ENCODE measurements at places on chromosomes 11 and 22.
A peak's percentile ranks its signal among the peaks of the same experiment; 100 is the strongest.

DNA sequence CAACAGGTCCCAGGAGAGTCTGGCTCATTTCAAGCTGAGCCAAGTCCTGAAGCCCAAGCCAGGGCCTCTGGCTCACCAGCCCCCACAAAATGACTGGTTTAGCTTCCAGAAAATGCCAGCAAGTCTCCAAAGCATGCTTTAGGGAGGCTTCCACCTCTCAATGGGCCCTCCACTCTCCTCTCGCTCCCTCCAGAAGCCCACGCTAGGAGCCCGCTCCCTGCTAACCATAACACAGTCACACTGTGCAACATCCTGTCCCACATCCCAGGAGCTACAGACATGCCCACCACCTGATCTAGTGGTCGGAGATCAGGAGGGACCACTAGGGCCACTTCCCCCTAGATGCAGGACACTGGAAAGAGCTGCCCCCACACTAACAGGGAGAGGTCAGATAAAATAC is 6.9 kb downstream of the SULT4A1 start:
- no peak for DNase-seq

DNA sequence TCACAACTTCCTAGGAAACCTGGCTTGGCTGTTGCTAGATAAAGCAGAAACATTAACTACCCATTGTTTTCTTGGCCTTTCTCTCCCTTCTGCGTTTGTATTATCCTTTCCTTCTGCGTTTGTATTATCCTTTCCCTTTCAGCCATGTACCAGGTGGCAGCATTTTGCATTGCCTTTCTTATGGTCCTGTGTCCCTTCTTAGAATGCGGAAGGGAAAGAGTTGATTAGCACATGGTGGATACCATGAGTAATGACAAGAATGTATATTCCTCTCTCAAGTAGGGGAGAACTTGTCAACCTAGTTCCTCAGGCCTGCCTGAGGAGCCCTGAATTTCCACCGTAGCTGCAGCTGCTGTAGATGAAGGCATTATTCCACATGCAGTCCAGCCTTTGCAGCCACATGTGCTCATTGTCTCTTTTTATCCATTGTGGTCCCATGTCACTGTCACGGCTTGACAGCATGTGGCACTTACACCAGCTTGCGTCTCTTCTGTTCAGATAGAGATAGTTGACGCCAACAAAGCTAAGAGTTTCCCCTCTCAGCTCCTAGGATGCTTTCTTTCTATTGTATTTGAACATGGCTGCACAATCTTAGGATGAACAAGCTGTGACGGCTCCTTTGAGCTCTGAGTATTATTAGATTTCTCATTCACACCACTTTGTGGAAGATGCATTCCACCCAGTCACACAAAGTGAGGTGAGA is 44.8 kb downstream of the SLN start:
- DNase-seq: no peak

DNA sequence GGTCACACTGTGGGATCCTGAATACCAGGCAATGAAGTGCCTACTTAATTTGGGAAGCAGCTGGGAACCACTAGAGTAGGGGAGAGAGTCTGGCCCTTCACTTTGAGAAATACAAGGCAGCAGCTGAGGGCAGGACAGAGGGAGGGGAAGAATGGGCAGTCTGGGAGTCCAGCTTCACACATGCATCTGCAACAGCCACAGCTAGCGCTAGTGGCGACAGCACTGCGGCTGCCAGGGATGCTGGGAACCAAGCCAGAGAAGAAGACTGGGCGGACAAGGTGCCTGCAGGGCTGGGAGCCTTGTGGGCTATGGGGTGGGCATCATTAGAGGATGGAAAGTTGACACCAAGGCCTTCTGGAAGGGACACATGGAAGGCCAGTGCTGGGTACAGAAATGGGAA is 15.8 kb downstream of the SCUBE2 start:
- no peak for DNase-seq

DNA sequence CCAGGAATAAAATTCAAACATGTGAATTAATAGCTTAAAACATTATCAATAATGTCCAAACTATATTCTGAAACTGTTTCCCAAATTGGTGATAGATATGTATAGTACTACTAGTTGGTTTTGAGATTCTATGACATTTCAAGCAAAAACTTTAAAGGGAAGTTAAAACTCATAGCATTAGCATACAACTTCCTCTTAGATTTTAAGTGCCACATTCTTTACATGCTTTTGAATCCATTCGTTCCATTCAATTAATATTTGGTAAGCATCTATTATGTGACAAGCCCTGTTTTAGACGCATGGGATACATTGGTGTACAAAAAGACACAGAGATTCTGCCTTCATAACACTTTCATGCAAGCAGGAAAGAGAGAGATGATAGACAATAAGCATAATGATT is 8.9 kb downstream of the PATL1 start:
- DNase-seq: no peak

DNA sequence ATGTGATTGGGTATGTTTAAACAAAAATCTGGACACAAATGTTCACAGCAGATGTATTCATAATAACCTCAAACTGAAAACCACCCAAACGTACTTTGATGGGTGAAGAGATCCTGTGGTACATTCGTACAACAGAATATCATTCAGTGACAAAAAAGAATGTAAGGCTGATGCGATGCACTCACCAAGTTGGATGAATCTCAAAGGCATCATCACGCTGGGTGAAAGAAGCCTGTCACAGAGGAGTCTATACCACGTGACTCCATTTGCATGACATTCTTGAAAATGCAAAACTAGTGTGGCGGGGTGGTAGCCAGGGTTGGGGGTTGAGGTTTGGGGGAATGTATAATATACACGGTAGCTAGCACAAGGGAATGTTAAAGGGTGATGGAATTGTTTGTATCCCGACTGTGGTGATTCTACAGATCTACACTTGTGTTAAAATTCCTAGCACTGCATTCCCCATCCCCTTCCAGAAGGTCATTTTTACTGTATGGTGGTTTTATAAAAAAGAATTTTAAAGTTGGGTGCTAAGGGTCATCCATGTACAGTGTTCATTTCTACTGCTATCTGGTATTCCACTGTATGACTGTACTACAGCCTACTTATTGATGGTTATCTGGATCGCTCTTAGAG is 35.0 kb upstream of the SLC25A1 start:
- DNase-seq: no peak

DNA sequence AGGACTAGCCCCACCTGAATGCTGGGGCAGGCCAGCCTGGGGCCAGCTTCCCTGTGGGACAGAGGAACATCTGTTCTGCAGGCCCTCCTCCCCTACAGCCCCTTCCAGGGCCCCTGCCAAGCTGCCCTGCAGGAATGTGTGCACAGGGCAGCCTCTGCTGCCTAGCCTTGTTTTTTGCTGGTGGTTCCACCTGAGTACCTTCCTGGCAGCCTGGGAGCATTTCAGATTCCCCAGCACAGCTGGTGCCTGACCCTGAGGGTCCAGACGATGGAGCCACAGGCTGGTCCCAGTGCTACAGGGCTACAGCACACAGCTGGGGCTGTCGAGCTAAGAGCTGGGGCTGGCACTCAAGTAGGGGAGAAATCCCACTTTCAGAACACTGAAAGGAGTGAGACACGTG is 22.3 kb upstream of the GPR83 start:
- no peak for DNase-seq

- no peak for DNase-seq
Measured at GRCh38 chr11:7630002-7630401, 43.3 kb downstream of the CYB5R2 start.

DNA sequence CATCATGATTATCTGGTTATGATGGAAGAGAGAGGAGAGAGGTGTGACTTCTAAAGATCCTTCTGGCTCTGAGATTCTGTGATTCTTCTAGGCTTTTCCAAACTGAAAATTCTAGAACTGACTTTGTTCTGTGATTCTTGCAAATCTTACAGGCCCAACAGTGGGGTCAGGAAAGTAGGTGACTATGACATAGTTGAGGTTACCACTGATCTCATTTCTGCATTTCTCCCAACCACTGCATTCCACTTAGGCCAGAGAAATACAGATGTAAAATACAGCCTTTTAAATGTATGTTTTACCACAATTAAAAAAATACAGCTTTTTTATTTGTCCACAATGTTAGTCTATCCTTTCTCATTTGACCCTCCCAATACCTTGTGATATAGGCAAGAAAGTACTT is 83.7 kb downstream of the STIM1 start:
- DNase-seq: no peak

GRCh38 chr11:83764643-83765042 is 478.5 kb upstream of the CCDC90B start:
- DNase-seq: no peak

- DNase-seq: no peak
Measured at GRCh38 chr22:41286639-41287091, 678 bp upstream of the RANGAP1 start.

DNA sequence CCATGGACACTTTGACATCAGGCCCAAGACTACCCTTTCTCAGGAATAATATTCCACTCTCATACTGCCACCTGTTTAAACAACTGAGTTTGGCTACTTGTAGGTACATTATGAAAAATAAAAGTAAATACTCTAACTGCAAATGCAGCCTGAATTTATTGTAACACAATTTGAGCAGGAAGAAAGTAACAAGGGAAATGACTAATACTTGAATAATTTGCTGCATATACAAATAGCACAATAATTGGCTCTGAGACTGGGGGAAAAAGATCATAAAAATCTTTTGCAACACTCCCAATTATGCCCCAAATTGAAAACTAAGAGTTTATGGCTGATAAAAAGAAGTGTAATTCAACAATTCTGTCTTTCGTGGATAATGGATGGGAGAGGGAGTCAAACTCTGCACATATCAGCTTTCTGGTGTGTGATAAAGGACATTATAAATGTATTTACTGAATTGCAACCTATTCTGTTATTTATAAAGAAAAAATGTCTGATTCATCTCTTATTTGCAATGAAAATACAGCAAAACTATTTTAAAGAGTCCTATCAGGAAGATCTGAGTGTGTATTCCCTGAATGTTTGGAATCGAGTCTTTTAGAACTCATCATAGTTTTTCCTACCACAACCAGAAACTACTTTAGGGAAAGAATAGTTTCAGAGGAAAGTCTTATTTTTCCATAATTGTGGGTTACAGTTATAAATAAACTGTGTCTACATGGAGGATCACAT is 359.0 kb downstream of the JRKL start:
- no peak for DNase-seq

GRCh38 chr11:107040433-107041087 is 22.3 kb upstream of the GUCY1A2 start:
- DNase-seq: no peak

- DNase-seq: no peak
Measured at GRCh38 chr11:100550912-100551632, 136.0 kb upstream of the ARHGAP42 start.

DNA sequence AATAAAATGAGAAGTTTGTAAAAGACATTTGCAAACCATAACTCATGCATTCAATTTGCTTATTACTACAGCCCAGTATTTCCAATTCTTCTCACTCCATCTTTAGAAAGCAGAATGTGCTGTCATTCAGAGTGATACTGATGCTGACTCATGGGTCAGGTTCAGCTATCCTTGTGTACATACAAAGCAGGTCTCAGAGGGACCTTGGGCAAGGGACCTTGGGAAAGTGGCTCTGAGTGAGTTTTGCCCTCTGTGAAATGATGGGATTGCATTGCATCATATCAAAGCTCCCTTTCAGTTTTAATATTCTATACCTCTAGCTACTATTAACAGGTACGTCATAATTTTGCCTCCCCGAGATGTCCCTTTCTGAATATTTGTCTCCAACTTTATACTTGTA is 848.7 kb downstream of the OPCML start:
- DNase-seq: no peak

GRCh38 chr11:76694664-76695063 is 24.1 kb upstream of the LRRC32 start:
- DNase-seq: no peak

GRCh38 chr22:39446239-39446721 is 10.5 kb upstream of the MGAT3 start:
- DNase-seq: no peak

DNA sequence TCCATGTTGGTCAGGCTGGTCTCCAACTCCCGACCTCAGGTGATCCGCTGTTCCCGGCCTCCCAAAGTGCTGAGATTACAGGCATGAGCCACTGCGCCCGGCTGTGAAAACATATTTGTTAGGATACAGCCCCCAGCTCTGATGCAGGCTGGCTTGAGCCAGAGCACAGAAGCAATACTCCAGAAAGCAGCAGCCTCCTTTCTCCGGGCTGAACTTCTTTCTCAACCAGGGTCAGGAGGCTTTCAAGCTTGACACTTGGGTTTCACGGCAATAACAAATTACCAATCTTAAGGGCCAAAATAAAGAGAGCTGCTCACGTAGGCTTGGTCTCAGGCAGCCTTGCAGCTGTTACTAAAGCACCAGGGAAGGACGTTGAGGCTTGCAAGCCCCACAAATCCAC is 10.8 kb upstream of the CECR2 start:
- no peak for DNase-seq

GRCh38 chr11:44698252-44698912 is 28.4 kb upstream of the TSPAN18 start:
- no peak for DNase-seq

DNA sequence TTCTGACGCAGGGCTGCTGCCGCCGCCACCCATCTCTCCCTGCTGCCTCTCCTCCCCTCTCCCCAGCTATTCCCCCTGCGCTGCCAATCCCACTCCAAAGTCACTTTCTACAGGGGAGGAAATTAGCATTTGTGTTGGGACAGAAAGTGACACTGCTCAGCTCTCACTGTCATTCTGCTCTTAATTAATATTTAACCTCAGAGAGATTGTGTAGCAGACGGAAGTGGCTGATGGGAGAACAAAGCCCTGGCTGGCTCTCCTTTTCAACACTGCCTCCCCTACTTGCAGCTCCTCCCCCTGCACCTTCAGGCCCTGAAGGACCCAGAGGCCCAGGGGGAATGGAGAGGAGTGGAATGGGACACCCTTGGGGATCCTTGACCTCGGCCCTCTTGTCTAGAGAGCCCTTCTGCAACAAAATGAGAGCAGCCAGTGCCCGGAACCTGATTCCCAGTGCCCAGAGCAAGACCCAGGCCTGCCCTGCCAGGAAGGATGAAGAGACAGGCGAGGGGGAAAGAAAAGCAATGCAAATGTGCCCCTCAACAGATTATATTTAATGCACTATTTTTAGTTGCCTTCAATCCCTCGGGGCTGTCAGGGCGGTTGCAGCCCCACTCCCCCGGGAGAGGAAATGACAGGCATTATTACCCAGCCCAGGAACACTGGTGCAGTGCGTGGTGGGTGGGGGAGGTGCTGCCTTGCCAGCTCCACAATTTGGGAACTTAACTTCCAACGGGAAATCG is 14.6 kb upstream of the NRGN start:
- DNase-seq: peak; percentile 46

DNA sequence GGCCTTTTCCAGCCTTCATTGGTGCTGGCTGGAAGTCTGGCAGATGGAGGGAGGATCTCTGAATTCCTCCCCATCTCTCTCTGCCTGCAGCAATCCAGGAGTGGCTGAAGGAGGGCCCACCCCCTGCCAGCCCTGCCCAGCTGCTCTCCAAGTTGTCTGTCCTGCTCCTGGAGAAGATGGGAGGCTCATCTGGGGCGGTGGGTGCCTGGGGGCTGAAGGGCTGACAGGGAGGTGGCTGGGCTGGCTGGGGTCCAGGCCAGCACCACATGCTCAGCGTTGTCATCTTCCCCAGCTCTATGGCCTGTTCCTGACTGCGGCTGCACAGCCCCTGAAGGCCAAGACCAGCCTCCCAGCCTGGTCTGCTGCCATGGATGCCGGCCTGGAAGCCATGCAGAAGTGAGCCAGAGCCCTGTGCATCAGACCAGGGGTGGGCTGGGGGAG is 12.2 kb downstream of the TKFC start:
- DNase-seq: no peak

GRCh38 chr11:76837696-76838677 is 22.7 kb upstream of the ACER3 start:
- no peak for DNase-seq
